ENCODE measurements at places on chromosomes 16 and 17. TPM values are rescaled to one million over a fixed set of nuclear protein-coding genes. Genes with fewer than 3 reads are reported as not detected.

Gene PFN1
- total RNA-seq: 1,035 TPM

Gene CD300LB
- not detected for total RNA-seq

Gene CBFA2T3
- total RNA-seq: 2.2 TPM

Gene CA7
- total RNA-seq: not detected

DNA sequence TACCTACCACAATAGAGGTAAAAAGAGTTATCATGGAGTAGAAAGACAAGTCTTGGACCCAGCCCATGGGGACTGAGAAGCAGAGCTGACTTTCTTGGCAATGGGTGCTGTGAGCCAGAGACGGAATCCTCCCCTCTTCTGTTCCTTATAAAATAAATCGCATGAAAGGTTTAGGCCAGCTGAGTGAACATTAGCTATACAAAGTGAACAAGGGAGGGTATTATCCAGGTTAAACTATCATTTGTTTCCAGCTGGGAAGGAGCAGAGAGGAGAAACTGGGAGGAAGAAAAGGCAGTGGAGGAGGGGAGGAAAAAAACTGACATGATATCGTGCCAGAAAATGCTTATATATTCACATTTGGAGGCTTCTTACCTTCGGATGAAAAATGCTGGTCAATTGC lies 13.3 kb upstream of the PAFAH1B1 start:
- no peak overlapping the region for H3K4me3 ChIP-seq
- DNase-seq: peak; percentile 32
- H3K27me3 ChIP-seq: no peaks in the 10 kb centered on the region
- peak overlapping the region; percentile 44 for H3K27ac ChIP-seq

GRCh38 chr16:8864480-8865110 lies 4.2 kb downstream of the CARHSP1 start:
- DNase-seq: no peak
- H3K4me3 ChIP-seq: no peak overlapping the region
- peak overlapping the region; percentile 67 for H3K27ac ChIP-seq
- H3K4me1 ChIP-seq: peaks cover 26% of the 10 kb centered on the region
- H3K36me3 ChIP-seq: peaks cover 41% of the 10 kb centered on the region

DNA sequence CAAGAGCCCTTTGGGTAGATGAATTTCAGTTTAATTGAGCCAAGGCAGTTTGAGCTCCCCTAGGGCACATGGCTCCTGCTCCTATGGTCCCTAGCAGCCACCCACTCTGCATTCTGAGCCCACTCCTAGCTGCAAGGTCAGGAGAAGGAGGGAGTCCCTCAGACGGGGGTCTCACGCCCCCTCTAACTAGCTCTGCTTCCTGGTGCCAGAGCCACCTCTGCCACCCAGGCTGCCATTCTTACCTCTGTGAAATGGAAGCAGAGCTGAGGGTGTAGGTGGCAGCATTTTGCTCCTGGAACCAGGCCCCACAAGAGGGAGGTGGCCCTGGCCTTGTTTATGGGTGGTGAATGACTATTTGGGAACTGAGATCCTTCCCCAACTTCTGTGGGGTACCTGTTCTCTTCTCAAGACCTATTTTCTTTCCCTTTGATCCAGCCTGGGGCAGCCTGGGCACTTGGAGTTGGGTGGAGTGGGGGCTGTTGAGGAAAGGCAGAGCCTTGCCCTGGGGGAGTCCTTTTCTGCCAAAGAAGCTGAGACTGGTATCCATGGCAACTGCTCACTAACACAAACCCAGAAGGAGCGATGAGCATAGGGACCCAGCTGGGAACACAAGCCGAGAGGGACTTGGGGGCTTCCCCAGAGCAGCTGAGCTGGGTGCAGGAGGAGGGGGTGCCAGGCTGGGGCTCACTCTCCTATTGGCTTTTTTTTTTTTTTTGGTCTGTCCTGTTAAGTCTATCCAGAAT lies 4.8 kb downstream of the SPNS2 start:
- no peaks in the 10 kb centered on the region for H3K4me1 ChIP-seq
- DNase-seq: no peak
- no peak overlapping the region for H3K4me3 ChIP-seq
- peaks cover 29% of the 10 kb centered on the region for H3K27me3 ChIP-seq
- H3K27ac ChIP-seq: no peak overlapping the region

- DNase-seq: no peak
- no peaks in the 10 kb centered on the region for H3K27me3 ChIP-seq
- H3K36me3 ChIP-seq: peaks cover 14% of the 10 kb centered on the region
- no peak overlapping the region for H3K27ac ChIP-seq
- no peak overlapping the region for H3K4me3 ChIP-seq
Observed at GRCh38 chr16:31466381-31466841, 5.5 kb upstream of the TGFB1I1 start.
